Natural killer cell (primary cell): ENCODE measurements at places on chromosomes 7 and 10. TPM values are rescaled to one million over a fixed set of nuclear protein-coding genes. Genes with fewer than 3 reads are reported as not detected.

DNA sequence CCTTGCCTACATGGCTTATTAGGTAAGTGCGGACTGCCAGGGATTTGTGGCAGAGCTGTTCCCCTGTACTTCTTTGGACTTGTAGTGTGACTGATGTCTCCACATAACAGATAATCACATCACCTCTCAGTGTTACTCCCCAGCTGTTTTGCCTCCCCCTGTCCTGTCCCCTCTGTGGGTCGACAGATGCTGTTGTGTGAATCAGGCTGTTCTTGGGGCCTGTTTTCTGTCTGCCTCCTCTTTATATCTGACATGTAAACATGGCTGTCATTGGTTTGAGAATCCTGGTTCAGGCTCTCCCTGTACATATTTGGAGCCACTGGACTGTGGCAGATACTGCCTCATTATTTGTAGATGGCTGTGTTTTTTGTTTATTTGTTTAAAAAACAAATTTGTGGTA is 22.7 kb downstream of the CCNY start:
- H3K4me3 ChIP-seq = no peak overlapping the region
- DNase-seq = no peak
- H3K36me3 ChIP-seq = no peaks in the 10 kb centered on the region
- H3K27me3 ChIP-seq = no peaks in the 10 kb centered on the region
- no peak overlapping the region for H3K27ac ChIP-seq

DNA sequence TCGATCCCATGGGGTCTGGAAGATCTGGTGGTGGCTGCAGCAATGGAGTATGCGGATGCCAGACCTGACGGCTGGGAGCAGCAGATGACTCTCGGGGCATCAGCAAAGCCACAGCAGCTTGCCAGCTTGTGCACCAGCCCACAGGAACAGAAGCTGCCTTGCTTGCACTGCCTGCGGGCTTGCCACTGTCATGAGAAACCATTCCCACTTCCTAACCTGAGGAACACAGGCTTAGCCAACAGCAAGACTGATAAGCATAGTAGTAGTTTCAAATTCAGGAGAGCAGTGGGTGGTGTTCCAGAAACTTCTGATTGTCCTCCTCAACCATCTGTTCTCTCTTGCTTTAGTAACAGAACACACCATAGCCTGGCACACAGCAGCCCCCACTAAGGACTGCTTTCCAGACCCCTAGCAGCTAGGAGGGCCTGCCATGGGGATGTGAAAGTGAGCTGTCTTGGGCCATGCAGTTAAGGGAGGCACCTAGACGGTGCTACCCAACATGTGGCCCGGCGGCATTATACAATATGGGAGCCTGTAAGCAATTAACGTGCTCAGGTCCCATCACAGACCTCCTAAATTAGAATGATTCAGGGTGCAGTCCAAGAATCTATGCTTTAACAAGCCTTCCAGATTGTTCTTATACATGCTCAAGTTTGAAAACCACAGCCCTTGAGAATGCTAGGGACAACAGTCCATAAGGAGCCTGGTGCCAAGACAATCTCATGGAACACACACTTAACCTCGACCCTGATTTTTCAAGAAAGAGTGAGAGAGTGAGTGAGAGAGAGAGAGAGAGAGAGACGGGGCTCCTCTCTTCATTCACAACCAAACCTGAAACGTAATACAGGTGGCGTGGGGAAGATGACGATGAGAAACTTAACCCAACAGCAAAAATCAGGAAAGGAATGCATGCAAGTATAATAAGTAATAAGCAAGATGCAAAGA is 7.1 kb downstream of the ANXA11 start:
- H3K4me1 ChIP-seq = peaks cover 67% of the 10 kb centered on the region
- DNase-seq = peak; percentile 20
- no peaks in the 10 kb centered on the region for H3K27me3 ChIP-seq
- no peak overlapping the region for H3K4me3 ChIP-seq

DNA sequence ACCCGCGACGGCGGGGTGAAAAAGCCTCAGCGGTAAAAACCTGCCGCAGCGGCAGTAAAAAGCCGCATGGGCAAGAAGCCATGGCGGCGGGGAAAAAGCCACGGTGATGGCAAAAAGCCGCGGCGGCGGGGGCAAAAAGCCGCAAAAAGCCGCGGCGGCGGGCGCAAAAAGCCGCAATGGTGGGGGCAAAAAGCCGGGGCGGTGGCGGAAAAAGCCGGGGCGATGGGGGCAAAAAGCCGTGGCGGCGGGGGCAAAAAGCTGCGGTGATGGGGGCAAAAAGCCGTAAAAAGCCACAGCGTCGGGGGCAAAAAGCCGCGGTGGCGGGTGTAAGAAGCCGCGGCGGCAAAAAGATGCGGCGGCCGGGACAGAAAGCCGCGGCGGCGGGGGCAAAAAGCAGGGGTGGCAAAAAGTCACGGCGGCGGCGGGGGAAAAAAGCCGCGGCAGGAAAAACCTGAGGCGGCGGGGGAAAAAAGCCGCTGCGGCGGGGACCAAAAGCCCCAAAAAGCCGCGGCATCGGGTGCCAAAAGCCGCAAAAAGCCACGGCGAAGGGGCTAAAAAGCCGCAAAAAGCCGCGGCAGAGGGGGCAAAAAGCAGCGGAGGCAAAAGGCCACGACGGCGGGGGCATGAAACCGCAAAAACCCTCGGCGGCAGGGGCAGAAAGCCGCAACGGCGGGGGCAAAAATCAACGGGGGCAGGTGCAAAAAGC is 488.5 kb downstream of the ZNF33B start:
- DNase-seq = no peak
- H3K4me3 ChIP-seq = no peak overlapping the region
- no peak overlapping the region for H3K27ac ChIP-seq
- H3K36me3 ChIP-seq = no peaks in the 10 kb centered on the region

Gene GPC2
- 2.4 TPM for total RNA-seq

GRCh38 chr10:69817078-69817581 is 15.4 kb downstream of the COL13A1 start:
- no peaks in the 10 kb centered on the region for H3K27me3 ChIP-seq
- H3K4me3 ChIP-seq = no peak overlapping the region
- DNase-seq = peak; percentile 7
- peaks cover 69% of the 10 kb centered on the region for H3K4me1 ChIP-seq
- no peaks in the 10 kb centered on the region for H3K36me3 ChIP-seq
- peak overlapping the region; percentile 46 for H3K27ac ChIP-seq

GRCh38 chr7:29765490-29765889 is 40.8 kb upstream of the WIPF3 start:
- no peak overlapping the region for H3K4me3 ChIP-seq
- no peak overlapping the region for H3K27ac ChIP-seq
- H3K4me1 ChIP-seq = no peaks in the 10 kb centered on the region
- DNase-seq = no peak
- H3K36me3 ChIP-seq = no peaks in the 10 kb centered on the region
- peaks cover 4% of the 10 kb centered on the region for H3K27me3 ChIP-seq

- no peak for DNase-seq
- no peak overlapping the region for H3K27ac ChIP-seq
- H3K27me3 ChIP-seq = no peaks in the 10 kb centered on the region
- H3K36me3 ChIP-seq = no peaks in the 10 kb centered on the region
Measured at GRCh38 chr10:131282961-131283360, 28.6 kb downstream of the TCERG1L start.

GRCh38 chr7:132249256-132249971 is 326.9 kb downstream of the PLXNA4 start:
- H3K27ac ChIP-seq = no peak overlapping the region
- H3K27me3 ChIP-seq = no peaks in the 10 kb centered on the region
- H3K4me3 ChIP-seq = no peak overlapping the region

Gene CDK1
- total RNA-seq = 2.4 TPM

- H3K4me1 ChIP-seq = no peaks in the 10 kb centered on the region
- no peaks in the 10 kb centered on the region for H3K27me3 ChIP-seq
- no peak overlapping the region for H3K27ac ChIP-seq
- no peak overlapping the region for H3K4me3 ChIP-seq
Measured at GRCh38 chr7:98163704-98164494, 47.3 kb upstream of the BHLHA15 start.

DNA sequence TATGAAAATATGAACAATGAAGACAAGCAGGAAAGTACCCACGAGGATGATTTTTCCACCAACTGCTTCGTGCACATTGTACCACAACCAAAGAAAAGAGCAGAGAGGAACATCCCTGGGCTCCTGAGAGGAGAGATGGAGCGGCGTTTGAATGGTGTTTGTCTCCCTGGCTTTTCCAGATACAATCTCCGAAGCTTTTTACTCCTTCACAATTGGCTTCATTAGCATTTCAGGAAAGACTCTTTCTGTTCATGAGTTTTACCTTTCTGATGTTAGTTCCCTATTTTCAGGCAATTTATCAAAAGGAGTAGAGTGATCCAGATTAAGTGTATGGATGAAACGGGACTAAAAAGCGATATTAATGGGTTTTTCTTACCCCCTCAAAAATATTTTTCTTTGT is 49.3 kb downstream of the LYZL2 start:
- H3K27me3 ChIP-seq = no peaks in the 10 kb centered on the region
- peaks cover 15% of the 10 kb centered on the region for H3K4me1 ChIP-seq
- no peaks in the 10 kb centered on the region for H3K36me3 ChIP-seq

DNA sequence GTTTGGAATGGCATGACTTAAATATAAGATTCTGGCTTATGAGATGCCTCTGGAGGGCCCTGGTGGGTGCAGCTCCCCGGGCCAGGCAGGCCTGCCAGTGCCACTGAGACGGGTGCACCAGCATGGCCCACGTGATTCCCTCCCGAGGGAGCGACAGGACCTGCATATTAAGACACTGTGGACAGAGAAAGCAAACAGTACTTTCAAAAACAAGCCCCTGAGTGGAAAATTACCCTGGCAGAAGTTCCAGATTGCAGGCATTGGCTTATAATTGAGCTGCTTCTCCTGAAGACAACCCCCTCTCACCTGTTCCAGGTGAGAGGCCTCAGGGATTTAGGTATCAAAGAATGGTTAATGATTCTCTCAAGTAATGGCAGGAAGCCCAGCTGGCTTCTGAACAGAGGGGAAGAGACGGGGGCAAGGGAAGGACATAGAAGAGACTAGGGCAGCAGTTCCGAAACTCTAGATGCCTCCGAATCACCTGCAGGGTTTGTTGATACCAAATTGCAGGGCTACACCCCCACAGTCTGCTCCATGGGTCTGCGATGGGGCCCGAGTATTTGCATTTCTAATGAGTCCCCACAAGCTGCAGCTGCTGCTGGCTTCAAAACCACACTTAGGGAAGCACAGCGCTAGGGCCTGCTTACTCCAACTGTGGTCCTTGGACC is 66.0 kb upstream of the DOCK1 start:
- no peak overlapping the region for H3K4me3 ChIP-seq
- DNase-seq = no peak
- H3K4me1 ChIP-seq = no peaks in the 10 kb centered on the region
- H3K36me3 ChIP-seq = no peaks in the 10 kb centered on the region
- H3K27me3 ChIP-seq = no peaks in the 10 kb centered on the region
